ENCODE measurements at places on chromosomes 5 and 9. TPM values are rescaled to one million over a fixed set of nuclear protein-coding genes. Genes with fewer than 3 reads are reported as not detected.

URM1 gene
- polyA plus RNA-seq: 70.0 TPM

CNOT6 gene
- 23.8 TPM for polyA plus RNA-seq

SHC3 gene
- 0.67 TPM for polyA plus RNA-seq

GHR gene
- 24.1 TPM for polyA plus RNA-seq

PCDHB13 gene
- polyA plus RNA-seq: 2.8 TPM

ASPN gene
- 138 TPM for polyA plus RNA-seq

UBAC1 gene
- polyA plus RNA-seq: 48.1 TPM

KIAA1958 gene
- 3.8 TPM for polyA plus RNA-seq

DNA sequence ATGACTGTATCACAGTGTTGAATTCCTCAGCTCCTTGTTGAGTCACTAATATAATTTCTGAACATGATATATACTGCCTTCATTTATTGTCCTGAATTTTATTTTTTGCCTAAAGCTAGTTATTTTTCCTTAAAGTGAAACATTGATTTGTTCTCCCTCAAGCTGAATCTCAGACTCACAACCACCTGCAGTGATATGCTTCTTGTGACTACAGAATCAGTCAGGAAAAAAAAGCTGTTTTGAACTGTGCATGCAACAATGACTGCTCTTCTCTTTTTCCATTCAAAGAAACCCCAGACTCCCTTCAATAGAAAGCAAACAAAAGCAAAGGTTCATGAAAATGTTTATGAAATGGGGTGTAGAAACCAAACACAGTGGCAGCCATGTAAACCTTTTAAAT is 470.2 kb upstream of the CHD1 start:
- no peak for DNase-seq

GRCh38 chr5:21397693-21398092 is 1409.7 kb upstream of the CDH18 start:
- no peak for DNase-seq

DNA sequence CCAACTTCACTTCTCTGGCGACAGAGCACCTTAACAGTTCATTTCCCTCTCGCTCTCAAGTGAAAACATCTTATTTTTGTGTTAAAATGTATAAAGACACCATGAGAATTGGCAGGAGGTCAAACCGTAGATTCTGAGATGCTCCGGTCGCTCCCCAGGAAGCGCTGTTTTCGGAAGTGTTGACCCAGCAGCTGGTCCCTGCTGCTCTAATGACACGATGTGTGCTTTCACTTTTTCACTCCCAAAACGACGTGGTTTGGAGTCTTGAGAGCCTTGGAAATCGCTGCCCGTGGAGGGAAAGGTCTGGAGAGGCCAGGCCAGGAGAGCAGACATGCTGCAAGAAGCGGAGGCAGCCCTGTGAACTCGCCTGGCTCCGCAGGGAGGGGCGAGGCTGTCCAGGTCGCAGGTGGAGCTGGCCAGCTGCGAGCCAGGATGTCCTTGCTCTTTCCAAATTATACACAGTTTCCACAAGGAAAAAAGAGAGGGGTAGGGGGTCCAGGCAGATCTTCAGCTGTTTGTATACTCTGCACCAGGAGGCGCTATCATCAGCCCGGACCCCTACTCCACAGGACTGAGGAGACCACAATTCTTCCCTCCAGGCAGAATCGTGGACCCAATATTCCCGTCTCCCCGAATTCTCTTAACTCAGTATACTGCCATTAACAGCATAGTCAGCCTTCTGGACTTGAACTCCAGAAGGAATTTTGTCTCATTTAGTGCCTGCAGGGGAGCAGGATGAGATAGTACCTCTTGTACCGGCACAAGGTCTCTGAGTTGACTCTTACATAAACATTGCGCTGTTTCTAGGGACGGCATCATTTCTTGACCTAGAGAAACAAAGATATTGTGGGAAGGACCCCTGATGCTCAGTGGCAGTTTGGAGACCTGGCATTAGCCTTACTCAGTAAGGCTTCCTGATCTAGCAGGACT is 248.6 kb upstream of the ANKRD55 start:
- DNase-seq: peak; percentile 72

- peak; percentile 76 for DNase-seq
Measured at GRCh38 chr5:80255431-80255810, 427 bp downstream of the SERINC5 start.

DNA sequence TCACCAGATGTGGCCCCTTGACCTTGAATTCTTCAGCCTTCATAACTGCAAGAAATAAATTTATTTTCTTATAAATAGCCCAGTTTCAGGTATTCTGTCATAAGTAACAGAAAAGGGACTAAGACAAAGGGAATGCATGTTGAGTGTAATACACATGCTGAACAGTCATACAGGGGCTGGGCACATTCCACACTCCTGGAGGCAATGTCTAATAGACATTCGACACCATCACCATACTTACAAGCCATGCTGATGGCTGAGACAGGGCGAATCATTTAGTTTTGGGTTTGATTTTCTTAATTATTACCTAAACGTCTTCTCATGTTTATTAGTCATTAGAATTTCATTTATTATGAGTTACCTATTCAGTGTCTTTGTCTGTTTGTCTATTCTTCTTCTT is 68.5 kb downstream of the TENT4A start:
- DNase-seq: no peak

GRCh38 chr9:132857616-132858342 is 20.3 kb downstream of the AK8 start:
- peak; percentile 34 for DNase-seq

DNA sequence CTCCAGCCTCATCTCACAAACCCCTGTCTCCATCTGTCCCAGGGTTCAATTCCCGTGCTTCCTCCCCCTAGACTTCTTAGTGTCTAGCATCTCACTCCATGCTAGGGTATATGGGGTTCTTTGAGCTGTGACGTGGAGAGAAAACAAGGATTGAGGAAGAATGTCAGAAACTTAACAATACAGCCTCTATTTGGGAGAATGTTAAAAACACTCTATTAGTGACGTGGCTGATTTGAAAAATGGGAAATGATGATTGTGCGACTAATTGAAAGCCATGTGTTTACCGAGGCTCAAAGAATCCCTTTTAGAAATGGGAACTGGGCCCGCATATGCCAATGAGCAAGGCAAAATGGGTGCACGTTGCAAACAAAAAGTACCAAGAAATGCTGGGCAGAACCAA is 72.7 kb upstream of the TBC1D2 start:
- no peak for DNase-seq

- DNase-seq: no peak
Measured at GRCh38 chr5:91145333-91145620, 237.8 kb downstream of the ARRDC3 start.

GRCh38 chr9:112885324-112885723 is 5.4 kb downstream of the SLC46A2 start:
- DNase-seq: no peak

DNA sequence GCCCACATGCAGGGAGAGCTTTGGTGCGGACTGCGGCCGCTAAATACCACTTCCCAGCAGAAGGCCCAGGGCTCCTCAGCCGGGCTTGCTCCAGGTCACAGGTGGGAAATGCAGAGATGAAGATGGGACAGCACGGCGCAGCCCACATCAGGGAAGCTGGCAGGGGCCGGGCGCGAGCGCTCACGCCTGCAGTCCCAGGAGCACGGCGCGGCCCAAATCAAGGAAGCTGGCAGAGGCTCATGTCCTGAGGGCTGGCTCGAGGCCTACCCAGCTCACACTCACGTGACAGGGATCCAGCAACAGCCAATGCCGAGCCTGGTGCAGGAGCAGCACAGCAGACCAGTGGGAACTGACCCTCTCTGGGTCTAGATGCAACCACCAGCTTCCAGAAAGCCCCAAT is 16.3 kb downstream of the LPCAT1 start:
- DNase-seq: no peak

- DNase-seq: no peak
Measured at GRCh38 chr9:120344230-120344629, 235.7 kb downstream of the CDK5RAP2 start.

GRCh38 chr9:83239747-83240146 is 176.8 kb upstream of the RASEF start:
- DNase-seq: peak; percentile 32

GRCh38 chr5:137778772-137779564 is 24.8 kb upstream of the HNRNPA0 start:
- DNase-seq: peak; percentile 40
